Fibroblast of lung (primary cell): ENCODE measurements at places on chromosomes 5 and 9. TPM values are rescaled to one million over a fixed set of nuclear protein-coding genes. Genes with fewer than 3 reads are reported as not detected.

DNA sequence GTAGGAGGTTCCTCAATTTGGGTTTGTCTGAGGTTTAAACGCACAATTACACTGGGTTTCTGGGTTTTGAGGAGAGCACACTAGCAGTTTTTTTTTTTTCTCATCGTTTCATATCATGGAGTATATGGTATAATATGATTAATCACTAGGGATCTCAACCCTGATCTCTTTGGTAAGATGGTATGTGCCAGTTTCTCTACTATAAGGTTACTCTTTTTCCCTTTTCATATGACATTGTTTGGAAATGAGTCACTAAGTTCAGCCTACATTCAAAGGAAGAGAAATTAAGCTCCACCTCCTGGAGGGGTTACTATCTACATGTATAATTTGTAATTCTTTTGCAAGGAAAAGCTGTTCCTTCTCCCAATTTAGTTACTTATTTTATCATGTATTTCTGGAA is 35.2 kb downstream of the MTRR start:
- peak; percentile 73 for DNase-seq

DNA sequence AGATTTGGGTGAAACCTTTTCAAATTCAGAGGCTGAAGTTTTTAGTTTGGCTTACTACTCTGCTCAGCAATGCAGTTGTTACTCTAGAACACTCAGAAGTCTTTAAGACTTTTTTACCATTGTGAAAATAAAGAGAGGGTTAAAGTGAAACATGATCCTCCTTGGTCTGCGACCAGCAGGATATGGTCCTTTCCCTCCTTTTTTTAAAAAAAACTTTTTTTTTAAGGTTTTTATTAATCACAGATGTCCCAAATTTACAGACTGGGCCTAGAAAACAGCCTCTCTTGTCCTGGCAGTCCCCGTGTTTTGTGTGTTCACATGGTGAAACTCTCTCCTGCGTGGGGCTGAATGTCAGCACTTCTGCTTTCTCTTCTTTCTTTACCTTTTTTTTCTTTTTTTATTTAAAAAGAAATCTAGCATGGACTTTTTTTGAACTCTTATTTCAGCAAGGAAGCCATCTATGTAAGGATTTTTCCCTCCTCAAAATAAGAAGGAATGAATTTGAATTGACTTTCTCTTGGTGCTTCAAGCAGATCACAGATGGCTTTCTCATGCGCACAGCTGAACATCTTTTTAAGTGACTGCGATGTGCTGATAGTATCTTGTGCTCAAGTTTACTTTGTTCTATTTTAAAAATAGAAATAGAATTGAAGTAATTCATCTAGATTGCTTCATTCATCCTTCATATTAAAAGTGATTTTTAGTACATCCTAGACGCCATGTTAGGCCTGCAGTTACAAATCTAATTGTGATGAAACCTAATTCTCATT is 128.7 kb upstream of the OTULINL start:
- DNase-seq: peak; percentile 54

DNA sequence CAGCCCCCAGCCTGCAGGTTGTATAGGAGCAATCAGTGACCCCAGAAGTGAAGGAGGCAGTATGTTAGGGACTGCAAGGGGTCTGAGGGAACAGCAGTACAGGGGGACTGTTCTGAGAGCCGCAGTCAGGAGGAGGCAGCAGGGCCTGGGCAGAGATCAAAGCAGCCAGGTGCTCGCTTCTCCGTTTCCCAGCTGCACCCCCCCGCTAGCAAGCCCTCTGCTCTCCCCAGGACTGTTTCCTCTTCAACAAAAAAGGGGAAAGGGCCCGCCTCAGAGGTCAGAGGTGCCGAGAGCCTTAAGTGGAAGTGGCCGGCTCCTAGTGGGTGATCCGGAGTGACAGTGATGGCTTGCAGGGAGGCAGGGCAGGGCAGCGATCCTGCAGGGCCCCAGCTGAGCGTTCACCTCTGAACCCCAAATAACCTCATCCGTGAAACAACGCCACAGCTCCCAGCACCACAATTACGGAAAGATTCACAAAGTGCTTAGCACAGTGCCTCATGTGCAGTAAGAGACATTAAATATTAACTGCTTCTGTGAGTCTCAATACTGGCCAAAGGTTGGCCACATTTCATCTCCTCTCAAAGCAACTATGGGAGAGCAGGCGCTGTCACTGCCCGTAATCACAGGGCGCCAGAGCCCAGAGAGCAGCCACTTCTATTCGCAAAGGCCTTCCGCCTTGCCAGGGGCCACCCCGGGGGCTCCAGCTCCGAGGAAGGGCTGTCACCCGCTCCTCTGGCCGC is 8.0 kb downstream of the CLPTM1L start:
- DNase-seq: no peak

- no peak for DNase-seq
Observed at GRCh38 chr9:131113655-131114054, 11.7 kb upstream of the NUP214 start.

GRCh38 chr9:127758843-127759242 is 19.6 kb downstream of the SH2D3C start:
- DNase-seq: no peak

DNA sequence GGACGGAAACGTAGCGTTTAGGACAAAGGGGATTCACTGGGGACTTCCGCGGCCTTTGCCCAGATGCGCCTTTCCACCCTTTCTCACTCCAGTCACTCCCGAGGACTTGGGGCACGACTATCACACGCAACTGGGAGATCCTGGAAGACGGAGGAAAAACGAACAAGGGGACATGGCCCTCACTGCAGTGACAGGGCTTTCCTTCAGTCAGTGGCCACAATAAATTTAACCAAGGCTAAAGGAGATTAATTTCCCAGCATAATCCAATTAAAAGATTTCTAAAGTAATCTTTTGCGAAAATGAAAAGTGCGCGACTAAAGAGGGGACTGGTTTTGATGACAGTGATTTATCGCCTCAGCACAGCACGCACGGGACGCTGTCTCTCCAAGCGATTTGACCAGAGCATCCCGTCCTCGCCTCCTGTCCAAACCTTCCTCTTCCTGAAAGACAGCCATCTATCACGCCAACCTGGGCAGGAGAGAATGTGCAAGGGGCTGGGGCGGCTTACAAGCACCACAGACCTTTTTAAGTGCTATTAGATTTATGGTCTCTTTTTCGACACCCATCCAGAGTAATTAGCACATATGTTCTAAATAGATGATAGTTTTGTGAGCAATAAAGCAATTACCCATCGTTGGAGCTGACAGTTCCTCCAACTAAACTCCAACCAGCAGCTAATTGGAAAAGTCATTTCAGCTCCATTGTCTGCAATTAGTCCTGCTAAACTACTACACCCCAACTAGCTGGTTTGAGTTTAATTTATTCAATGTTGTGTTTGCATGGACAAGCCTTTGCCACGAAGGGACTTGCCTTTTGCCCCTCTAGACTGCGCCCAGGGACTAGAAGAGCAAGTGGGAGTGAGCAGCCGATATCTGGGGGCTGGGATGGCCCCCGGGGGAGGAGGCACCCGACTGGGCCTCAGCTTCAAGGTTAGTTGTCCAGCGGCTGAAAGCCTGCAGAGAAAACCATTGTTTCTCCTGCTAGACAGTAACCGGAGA is 7.4 kb downstream of the NR2F1-AS1 start:
- DNase-seq: no peak

DNA sequence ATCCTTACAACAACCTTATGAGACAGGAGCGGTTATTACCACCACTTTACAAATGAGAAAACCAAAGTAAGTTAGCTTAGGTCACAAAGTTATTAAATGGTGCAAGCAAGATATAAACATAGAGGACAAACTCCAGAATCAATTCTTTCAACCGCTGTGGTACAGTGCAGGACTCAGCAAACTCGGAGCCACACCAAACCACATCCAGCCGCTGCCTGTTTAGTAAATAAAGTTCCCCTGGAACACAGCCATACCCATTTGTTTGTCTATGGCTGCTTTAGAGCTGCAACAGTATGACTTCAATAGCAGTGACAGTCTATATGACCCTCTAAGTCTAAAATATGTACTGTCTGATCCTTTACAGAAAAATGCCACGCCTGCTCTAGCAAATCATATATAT is 1567.2 kb upstream of the WWC1 start:
- DNase-seq: no peak

DNA sequence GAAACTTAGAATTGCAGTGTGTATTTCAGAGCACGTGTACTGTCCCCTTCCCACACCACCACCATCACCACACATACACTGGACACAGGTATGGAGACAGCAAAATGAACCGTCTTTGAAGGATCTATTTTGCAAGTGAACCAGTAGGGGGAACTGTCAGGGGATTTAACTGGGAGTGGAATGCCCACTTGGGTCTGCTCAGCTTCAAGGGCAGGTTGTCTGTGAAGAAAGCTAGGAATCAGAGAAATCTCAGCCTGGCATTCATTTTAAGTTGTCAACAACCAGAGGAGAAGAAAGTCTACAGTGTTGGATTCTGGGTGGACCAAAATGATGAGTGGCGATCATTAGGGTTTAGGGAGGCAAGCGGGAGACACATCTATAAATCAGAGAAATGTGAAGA is 147.0 kb downstream of the DCP2 start:
- no peak for DNase-seq

- DNase-seq: no peak
Observed at GRCh38 chr5:50691399-50692016, 25.1 kb downstream of the PARP8 start.

DNA sequence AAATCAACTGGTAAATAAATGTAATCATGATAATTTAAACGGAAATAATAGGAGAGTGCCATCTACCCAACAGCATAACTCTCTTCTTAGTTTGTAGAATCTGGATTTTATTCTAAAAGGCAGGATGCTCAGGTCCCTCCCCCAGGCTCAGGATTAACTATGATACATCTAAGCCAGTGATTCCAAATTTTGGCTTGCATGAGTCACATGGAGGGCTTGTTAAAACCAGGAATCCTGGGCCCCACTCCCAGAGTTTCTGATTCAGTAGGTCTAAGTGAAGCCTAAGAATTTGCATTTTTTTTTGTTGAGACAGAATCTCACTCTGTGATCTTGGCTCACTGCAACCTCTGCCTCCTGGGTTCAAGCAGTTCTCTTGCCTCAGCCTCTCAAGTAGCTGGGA is 62.3 kb upstream of the ZFR start:
- peak; percentile 71 for DNase-seq

- peak; percentile 6 for DNase-seq
Observed at GRCh38 chr5:94595281-94595840, 23.0 kb downstream of the KIAA0825 start.

The GRIN3A gene
- not detected in 2 replicates for total RNA-seq

The WASHC1 gene
- total RNA-seq: 7.7 and 14.9 TPM in 2 replicates

The C9orf153 gene
- total RNA-seq: 0.17 and 0.51 TPM in 2 replicates

The LHX6 gene
- not detected in 2 replicates for total RNA-seq
